Transverse colon (tissue), 4 donors: ENCODE measurements at places on chromosomes 11 and 22. TPM values are rescaled to one million over a fixed set of nuclear protein-coding genes. Genes with fewer than 3 reads are reported as not detected.

GRCh38 chr11:27233654-27234042, 129.4 kb downstream of the CCDC34 start:
- DNase-seq, result peak; percentile 9
- H3K27me3 ChIP-seq, result no peaks in the 10 kb centered on the region
- H3K4me3 ChIP-seq, result no peak overlapping the region
- H3K36me3 ChIP-seq, result no peaks in the 10 kb centered on the region
- peaks cover 20% of the 10 kb centered on the region for H3K4me1 ChIP-seq

GRCh38 chr11:3939211-3939610, 83.7 kb downstream of the STIM1 start:
- H3K4me3 ChIP-seq, result no peak overlapping the region
- peaks cover 13% of the 10 kb centered on the region for H3K4me1 ChIP-seq
- peak overlapping the region; percentile 34 for H3K27ac ChIP-seq

DNA sequence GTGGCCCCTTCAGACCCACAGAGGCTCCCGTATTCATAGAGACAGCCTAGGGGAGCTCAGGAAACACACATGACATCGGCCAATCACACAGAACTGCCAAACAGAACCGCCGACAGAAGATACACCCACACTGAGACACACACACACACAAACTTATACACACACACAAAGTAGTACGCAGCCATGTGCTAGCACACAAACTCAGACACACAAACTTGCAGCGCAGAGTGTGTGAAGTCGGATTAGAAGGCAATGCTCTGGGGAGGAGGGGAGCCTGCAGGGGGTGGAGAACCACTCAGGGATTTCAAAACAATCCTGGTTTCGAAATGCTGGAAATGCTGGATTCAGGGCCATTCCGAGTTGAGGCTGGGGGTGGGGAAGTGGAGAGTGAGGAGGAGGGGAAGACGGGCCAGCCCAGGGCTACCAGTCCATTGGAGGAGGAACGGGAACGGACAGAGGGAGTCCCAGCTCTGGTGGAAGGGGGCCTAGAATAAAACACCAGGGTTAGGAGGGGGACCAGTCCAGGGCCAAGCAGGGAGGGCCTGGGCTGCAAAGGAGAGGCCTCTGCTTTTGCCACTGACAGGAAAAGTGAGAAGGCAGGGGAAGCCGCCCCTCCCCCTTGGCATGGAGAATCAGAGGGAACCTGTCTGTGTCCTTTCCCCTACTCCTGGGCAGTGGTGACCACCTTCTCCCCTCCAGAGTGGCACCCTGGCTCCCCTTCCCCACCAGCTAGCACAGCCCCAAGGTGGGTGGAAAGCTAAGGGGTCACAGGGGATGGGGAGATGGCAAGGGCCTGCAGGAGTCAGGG, 4.4 kb downstream of the BCL9L start:
- peak overlapping the region; percentile 75 for H3K4me3 ChIP-seq
- H3K4me1 ChIP-seq, result peaks cover 66% of the 10 kb centered on the region
- H3K27me3 ChIP-seq, result no peaks in the 10 kb centered on the region
- DNase-seq, result peak; percentile 61
- H3K27ac ChIP-seq, result peak overlapping the region; percentile 100
- H3K36me3 ChIP-seq, result no peaks in the 10 kb centered on the region

SPI1 gene
- 7.1 TPM for total RNA-seq
